Activated naive CD8-positive, alpha-beta T cell treated with anti-CD3 and anti-CD28 coated beads, Interleukin-2, amount 10 ng/mL, durations not matched to agents 7 days and 5 days (primary cell): ENCODE measurements at places on chromosomes 2 and 18. TPM values are rescaled to one million over a fixed set of nuclear protein-coding genes. Genes with fewer than 3 reads are reported as not detected.

DNA sequence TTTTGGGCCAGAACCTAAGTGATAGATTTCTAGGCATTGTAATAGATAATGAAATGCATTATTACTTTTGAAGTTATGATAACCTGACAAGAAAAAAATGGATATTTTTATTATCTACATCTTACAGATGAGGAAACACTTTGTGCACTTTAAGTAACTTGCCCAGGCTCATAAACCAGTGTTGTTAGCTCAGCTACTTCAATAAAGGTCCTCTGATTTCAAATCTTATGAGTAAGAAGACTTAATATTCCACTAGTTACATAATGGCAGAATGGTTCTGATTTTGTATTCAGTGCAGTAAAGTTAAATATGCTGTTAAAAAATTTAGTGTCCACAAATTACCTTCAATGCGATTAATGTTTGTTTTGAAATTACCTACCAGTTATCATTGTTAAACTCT, 199.0 kb downstream of the BABAM2 start:
- H3K27me3 ChIP-seq = no peaks in the 10 kb centered on the region
- no peak overlapping the region for H3K27ac ChIP-seq
- no peak overlapping the region for H3K4me3 ChIP-seq
- H3K36me3 ChIP-seq = peaks cover 5% of the 10 kb centered on the region

DNA sequence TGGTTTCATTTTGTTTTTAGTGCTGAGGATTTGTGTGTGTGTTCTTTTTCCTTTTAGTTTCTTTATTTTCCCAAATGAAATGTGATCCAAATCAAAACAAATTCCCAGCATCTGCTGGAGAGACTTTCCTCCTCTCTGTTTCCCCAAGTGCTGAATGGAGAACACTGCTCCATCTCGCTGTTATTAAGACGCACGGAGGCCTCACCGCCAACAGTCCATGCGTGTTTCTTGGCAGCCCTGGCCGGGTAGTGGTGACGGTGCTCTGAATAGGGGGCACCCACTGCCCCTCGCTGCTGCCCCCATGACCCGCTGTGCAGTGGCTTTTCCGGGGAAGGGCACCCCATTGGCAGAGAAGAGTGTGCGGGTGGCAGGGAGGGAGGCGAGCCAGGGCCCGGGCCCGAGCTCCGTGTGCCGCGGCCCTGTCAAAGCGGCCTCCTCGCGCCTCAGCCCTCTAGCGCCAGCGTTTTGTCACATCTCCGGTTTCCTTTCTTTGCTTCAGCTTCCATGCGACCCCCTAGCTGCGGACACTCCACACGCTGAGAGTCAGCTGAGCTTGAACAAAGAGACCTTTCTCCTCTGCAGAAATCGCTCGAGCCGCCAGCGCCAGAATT, 473.7 kb upstream of the SALL3 start:
- H3K4me1 ChIP-seq = no peaks in the 10 kb centered on the region
- no peaks in the 10 kb centered on the region for H3K36me3 ChIP-seq
- H3K4me3 ChIP-seq = no peak overlapping the region
- H3K27ac ChIP-seq = no peak overlapping the region
- no peak for DNase-seq

GRCh38 chr2:217994776-217995274, 8.0 kb downstream of the TNS1 start:
- H3K4me3 ChIP-seq = no peak overlapping the region
- H3K27ac ChIP-seq = no peak overlapping the region
- H3K36me3 ChIP-seq = no peaks in the 10 kb centered on the region
- no peaks in the 10 kb centered on the region for H3K4me1 ChIP-seq
- DNase-seq = no peak
- peaks cover 20% of the 10 kb centered on the region for H3K27me3 ChIP-seq

TACR1 gene
- not detected for total RNA-seq

DNA sequence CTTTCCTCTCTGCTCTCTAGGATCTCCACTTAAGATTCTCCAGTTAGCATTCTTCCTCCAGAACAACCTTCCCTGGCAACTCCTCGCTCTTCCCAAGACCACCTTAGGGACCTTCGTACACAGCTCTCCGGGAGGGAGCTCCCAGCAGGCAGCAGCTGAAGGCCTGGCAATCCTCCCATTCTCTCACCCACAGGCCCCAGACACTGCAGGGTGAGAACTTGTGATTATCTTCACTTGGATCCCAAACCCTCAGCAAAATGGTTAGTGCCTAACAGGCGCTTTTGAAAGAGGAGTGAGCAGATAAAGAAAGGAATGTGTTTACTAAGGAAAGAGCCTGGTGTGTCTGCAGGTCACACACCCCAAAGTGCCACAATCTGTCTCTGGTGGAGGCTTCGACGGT, 83.8 kb upstream of the SNTG2 start:
- H3K4me1 ChIP-seq = peaks cover 3% of the 10 kb centered on the region
- H3K27ac ChIP-seq = no peak overlapping the region
- no peaks in the 10 kb centered on the region for H3K36me3 ChIP-seq
- H3K4me3 ChIP-seq = no peak overlapping the region
- peaks cover 6% of the 10 kb centered on the region for H3K27me3 ChIP-seq

SLC9A4 gene
- total RNA-seq = 0.08 TPM
